ENCODE measurements at places on chromosomes 1 and 21.
A peak's percentile ranks its signal among the peaks of the same experiment; 100 is the strongest.

- no peak for DNase-seq
Observed at GRCh38 chr1:19668888-19669287, 4.2 kb downstream of the HTR6 start.

DNA sequence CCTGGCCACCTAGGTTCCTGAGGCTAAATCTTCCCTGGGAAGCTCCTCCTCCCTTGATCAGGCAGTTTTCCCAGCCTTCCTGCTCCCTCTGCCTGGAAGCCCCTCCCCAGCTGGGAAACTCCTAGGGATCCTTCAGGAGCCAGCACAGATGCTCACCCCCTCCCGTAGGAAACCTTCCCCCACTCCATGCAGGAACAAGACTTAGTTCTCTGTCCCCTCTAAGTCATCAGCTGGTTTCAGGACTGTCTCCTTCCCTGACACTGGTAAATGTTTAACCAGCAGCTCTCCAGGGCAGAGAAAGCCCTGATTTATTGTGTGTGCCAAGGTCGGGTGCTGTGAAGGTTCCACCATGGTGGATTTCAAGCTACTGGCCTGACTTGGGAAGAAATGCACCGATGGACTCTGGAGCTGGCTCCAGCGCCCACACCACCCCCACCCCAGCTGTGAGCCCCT is 25.0 kb downstream of the TTC39A start:
- DNase-seq, result no peak

DNA sequence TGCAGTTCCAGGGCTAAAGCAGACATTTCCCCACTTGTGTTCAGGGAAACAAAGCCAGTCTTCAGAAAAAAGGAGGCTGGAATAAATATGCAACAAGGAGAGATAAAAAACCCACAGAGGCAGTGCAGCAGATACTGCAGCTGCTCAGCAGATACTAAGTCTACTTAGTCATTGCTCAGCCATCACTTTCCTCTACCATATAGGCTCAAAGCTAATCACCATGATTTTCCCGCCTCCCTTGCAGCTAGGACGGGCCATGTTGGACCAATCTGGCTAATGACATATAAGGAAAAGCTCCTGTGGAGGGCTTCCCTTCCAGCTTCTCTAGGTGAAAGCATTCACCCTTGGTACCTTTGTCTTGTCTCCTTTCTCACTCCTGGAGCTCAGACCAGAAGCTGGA is 10.0 kb upstream of the EFHD2 start:
- no peak for DNase-seq

DNA sequence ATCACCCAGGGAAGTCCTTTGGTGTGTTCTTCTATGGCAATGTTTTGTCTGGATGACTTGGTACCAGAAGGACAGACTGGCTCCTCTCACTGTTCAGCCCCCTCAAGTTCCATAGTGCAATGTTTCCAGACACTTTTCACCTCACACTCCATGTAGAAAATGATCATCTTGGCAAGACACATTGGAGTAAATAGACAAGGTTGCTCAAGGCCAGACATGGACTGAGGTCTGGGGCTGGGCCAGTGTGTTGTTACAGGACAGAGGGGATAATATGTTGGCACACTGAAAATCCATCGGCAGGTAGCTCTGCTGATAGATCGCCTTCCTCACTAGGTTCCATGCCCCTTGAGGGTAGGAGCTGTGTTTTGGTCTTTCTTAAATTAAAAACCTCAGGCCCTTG is 51.5 kb downstream of the C1orf21 start:
- DNase-seq, result no peak

DNA sequence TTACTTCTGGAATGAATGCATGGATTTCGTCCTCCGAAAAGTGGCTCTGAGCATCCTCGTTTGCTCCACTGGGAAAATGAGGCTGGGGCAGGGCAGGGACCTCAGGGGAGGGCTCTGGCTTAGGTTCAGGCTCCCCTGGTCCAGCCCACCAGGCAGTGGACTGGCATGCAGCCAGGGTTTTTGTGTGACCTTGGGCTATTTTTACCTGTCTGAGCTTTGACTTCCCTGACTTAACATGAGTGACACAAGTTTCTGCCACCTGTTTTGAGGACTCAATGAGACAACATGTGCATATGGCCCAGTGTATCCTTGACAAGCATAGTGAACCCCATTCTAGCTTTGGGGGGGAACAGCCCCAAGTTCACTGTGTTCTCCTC is 32.6 kb upstream of the EDN2 start:
- no peak for DNase-seq

- DNase-seq, result no peak
Observed at GRCh38 chr21:28703861-28704260, 288.8 kb downstream of the LTN1 start.

DNA sequence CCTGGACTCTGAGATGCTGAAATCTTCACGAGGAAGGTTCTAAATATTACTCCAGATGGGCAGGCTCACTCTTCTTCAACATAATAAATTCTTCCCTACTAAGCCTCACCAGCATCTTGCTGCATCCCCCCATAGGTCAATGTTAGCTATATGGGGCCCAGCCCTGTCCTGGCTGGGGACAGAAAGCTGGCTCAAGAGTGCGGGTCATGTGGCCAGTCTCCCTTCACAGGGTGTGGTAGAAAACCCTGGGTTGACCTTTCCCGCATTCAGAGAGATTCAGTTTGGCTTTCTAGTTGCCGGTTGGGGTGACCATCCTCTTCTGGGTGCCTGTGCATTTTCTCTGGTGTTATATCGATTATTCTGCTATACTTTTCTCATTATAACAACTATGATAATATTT is 19.8 kb upstream of the KPRP start:
- no peak for DNase-seq

DNA sequence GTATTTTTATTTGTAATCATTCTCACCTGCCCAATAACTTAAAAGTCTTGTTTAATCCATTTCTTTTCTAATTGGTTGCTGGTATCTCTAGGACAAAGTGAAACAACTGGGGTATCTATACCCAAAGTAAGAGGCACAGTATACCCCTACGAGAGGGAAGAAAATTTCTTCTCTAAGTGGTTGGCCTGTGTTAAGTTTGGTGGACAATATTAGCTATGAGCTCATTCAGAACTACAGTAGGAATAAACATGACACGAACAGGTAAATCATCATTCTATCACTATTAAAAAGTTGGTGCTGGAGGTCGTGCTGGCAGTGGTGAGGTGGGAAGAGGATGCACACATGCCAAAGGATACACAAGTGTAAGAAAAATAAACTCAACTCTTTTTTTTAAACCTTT is 99.6 kb downstream of the ZNF644 start:
- DNase-seq, result no peak

- no peak for DNase-seq
Observed at GRCh38 chr1:183198463-183198862, 12.4 kb downstream of the LAMC2 start.

DNA sequence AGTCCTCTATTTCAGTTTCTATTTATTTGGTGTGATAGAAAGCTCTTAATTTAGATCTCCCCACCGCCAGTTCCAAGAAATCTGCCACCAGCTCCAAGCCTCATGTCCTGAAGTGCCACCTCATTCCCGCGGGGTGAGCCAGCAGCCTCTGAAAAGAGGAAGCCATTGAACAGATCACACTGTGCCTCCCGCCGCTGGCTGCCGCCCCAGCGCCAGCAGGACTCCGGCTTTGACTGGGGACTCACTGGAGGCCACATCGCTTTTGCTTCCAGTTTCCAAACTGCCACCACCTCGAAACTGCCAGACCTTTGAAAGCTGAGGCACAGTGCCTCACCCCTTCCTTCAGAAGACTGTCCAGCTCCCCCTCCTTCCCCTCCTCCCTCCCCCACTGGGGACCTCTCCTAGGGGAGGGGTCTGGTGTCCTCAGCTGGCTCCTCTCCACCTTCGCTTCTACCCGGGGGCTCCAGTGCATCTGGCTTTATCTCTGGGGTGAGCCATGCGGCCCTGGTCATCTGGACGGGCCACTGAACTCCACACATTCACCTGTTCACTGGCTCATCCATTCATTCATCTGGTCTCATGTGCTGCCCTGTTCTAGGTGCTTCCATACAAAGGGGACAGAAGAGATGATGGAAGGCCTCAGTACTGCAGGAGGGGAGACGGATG is 58.9 kb downstream of the VPS26C start:
- DNase-seq, result peak; percentile 97

GRCh38 chr1:222618001-222618879 is at the start of gene MIA3:
Gene MIA3, plus strand, starts transcription at chr1:222618097. Its CDS starts 14 bp downstream, at chr1:222618111.
- peak; percentile 97 for DNase-seq

DNA sequence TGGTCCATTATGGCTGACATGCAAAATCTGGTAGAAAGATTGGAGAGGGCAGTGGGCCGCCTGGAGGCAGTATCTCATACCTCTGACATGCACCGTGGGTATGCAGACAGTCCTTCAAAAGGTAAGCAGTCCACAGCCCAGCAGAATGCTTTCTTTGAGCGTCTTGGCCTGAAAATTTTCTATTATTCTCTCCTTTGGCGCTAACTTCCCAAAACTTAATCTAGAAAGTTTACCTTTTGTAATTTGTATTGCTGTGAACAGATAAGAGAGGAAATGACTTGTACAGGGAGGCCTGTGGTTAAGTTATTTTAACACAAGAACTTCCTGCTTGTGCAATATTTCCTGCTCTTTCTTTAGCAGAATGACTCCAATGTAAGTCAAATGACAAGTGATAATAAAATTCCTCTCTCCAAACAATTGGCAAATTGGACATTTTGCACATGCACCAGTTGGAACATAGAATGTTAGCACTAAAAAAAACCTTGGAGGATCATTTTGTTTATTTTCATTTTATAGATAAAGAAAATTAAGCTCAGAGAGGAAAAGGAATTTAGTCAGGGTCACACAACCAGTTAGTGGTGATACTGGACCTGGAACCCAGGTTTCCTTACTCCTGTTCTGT is 18.9 kb downstream of the CAP1 start:
- no peak for DNase-seq
